Heart left ventricle (tissue), 16 donors: ENCODE measurements at places on chromosomes 3 and 15. TPM values are rescaled to one million over a fixed set of nuclear protein-coding genes. Genes with fewer than 3 reads are reported as not detected.

SERINC4 gene
- total RNA-seq, result 0.34 TPM

ITGA11 gene
- total RNA-seq, result 16.2 TPM

EIF4E3 gene
- 53.0 TPM for total RNA-seq

MEX3B gene
- 3.3 TPM for total RNA-seq

BFSP2 gene
- not detected for total RNA-seq

OR5AC2 gene
- total RNA-seq, result not detected

CRYGS gene
- total RNA-seq, result 0.18 TPM

PGBD4 gene
- 1.9 TPM for total RNA-seq

CYP19A1 gene
- 1.3 TPM for total RNA-seq

P2RY14 gene
- total RNA-seq, result 5.0 TPM

LRTM1 gene
- not detected for total RNA-seq

ANKRD34C gene
- total RNA-seq, result 2.0 TPM

MESD gene
- 16.4 TPM for total RNA-seq

DALRD3 gene
- total RNA-seq, result 18.1 TPM

TLR9 gene
- 0.43 TPM for total RNA-seq

LYSMD2 gene
- 5.8 TPM for total RNA-seq

HRG gene
- total RNA-seq, result not detected

FILIP1L gene
- total RNA-seq, result 47.0 TPM

PPCDC gene
- total RNA-seq, result 3.6 TPM

GOLGA6B gene
- not detected for total RNA-seq

LTF gene
- 2.5 TPM for total RNA-seq

PPP1R2 gene
- total RNA-seq, result 62.8 TPM

ROBO1 gene
- total RNA-seq, result 5.7 TPM

CLRN1 gene
- total RNA-seq, result not detected

CEP19 gene
- 1.7 TPM for total RNA-seq

STARD5 gene
- total RNA-seq, result 1.2 TPM

JMJD7 gene
- total RNA-seq, result 15.7 TPM

APOD gene
- 109 TPM for total RNA-seq

CHRNA3 gene
- 0.30 TPM for total RNA-seq

POTEB2 gene
- total RNA-seq, result not detected

CYP8B1 gene
- total RNA-seq, result not detected

ABHD17C gene
- total RNA-seq, result 2.9 TPM

EHHADH gene
- total RNA-seq, result 22.8 TPM

PIK3R4 gene
- 16.6 TPM for total RNA-seq

NEO1 gene
- 10.7 TPM for total RNA-seq

ADGRG7 gene
- total RNA-seq, result not detected

RHOV gene
- total RNA-seq, result not detected

TUSC7 gene
- total RNA-seq, result not detected

CAMP gene
- 3.0 TPM for total RNA-seq

LRRC34 gene
- 2.2 TPM for total RNA-seq

DPPA2 gene
- not detected for total RNA-seq

ITIH1 gene
- total RNA-seq, result not detected

SAXO2 gene
- 3.6 TPM for total RNA-seq
